ENCODE measurements at places on chromosomes 4 and X. TPM values are rescaled to one million over a fixed set of nuclear protein-coding genes. Genes with fewer than 3 reads are reported as not detected.
A peak's percentile ranks its signal among the peaks of the same experiment; 100 is the strongest.

- H3K4me1 ChIP-seq: no peaks in the 10 kb centered on the region
- no peak overlapping the region for H3K4me3 ChIP-seq
- no peaks in the 10 kb centered on the region for H3K27me3 ChIP-seq
Observed at GRCh38 chr4:184232202-184232601, 14.5 kb upstream of the ENPP6 start.

DNA sequence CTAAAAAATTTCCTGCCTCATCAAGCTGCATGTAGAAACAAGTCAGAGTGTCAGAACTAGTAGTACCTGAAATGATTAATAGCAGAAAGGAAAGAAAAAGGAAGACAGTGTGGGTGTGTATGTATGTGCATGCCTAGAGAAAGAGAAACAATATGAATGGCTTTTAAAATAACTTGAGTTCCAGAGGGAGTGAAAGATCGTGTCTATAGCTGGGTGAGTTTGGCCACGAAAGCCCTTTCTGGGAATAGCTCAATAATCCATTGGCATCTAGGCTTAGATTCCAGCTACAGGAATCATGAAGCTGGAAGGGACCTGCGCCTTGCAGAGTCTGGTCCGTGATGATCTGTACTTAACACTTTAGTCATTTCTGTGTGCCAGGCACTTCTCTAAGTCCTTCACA lies 195.6 kb downstream of the RAPGEF2 start:
- no peak for DNase-seq
- no peak overlapping the region for H3K4me3 ChIP-seq
- H3K27me3 ChIP-seq: no peaks in the 10 kb centered on the region
- peaks cover 23% of the 10 kb centered on the region for H3K4me1 ChIP-seq

Gene SMPX
- total RNA-seq: not detected

DNA sequence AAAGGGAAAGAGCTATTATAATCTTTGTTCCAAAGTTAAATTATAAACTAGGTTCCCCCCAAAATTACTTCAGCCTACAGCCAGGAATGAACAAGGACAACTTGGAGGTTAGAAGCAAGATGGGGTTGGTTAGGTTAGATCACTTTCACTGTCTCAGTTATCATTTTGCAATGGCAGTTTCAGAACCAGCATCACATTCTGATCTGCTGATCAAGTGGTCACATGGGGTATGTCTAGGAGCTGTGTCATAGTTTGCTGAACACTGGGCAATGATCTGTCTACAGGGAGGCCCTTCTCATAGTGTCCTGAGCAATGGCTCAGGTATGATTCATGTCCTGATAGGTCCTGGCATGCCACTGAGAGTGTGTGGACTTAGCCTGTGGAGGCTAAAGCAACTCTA lies 41.6 kb upstream of the XIAP start:
- H3K36me3 ChIP-seq: no peaks in the 10 kb centered on the region
- no peak overlapping the region for H3K27ac ChIP-seq
- DNase-seq: no peak

Gene PABPC4L
- 4.4 TPM for total RNA-seq

DNA sequence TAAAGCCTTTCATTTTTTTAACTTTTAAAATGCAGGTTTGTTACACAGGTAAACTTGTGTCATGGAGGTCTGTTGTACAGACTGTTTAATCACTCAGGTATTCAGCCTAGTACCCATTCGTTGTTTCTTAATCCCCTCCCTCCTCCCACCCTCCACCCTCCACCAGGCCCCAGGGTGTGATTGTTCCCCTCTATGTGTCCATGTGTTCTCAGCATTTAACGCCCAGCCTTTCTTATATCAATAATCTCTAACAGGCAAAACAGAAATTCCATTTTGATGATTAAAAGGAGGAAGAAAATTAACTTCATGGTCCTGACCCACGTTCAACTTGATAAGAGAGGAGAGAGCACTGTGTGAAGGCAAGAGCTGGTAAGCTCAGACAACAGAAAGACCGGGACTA lies 75.1 kb downstream of the TSPAN5 start:
- no peak for DNase-seq
- no peaks in the 10 kb centered on the region for H3K27me3 ChIP-seq
- H3K4me3 ChIP-seq: no peak overlapping the region

GRCh38 chr4:189592890-189593289 lies 347.8 kb upstream of the FRG1 start:
- H3K36me3 ChIP-seq: no peaks in the 10 kb centered on the region
- DNase-seq: no peak

- peak overlapping the region; percentile 49 for H3K4me3 ChIP-seq
- no peaks in the 10 kb centered on the region for H3K36me3 ChIP-seq
- DNase-seq: no peak
- no peak overlapping the region for H3K27ac ChIP-seq
- peaks cover 43% of the 10 kb centered on the region for H3K27me3 ChIP-seq
- H3K4me1 ChIP-seq: peaks cover 4% of the 10 kb centered on the region
Observed at GRCh38 chr4:80184825-80185756, 12.2 kb upstream of the PRDM8 start.

DNA sequence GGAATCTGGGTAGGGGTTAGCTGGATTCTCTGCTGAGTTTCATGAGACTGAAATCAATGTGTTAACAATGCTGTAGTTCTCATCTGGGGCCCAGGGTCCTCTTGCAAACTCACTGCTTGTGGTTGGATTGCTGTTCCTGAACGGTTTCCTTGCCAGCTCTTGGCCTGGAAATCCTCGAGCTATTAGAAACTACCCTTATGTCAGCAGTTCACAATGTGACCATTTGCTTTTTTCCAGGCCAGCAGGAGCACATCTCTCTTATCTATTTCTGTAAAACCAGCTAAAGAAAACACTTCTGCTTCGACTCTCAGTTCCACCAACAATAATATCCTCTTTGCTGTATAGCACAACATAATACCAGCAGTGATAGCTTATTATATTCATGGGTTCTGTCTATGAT lies 140.1 kb upstream of the TRAM1L1 start:
- DNase-seq: no peak
- no peaks in the 10 kb centered on the region for H3K36me3 ChIP-seq
- no peaks in the 10 kb centered on the region for H3K4me1 ChIP-seq
- H3K27me3 ChIP-seq: no peaks in the 10 kb centered on the region
- H3K27ac ChIP-seq: no peak overlapping the region

DNA sequence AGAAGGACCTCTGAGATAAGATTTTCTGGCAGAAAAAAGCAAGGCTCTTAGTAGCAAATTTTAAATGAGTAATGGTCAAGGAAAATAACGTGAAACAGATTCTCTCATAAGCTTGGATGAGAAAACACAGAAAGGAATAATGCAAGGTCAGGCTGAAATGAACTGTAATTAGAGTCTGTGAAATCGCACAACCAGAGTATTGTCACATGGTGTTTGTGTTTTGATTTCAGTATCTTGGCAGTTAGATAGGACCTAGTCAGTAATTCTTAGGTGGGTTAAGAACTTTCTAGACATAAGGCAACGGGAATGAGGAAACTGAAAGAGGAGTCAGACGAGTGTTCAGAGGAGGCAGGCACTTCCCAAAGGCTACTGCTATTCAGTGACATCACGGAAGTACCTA lies 34.6 kb downstream of the LIMCH1 start:
- H3K27me3 ChIP-seq: peaks cover 32% of the 10 kb centered on the region
- no peak overlapping the region for H3K27ac ChIP-seq
- H3K4me3 ChIP-seq: no peak overlapping the region
- H3K36me3 ChIP-seq: no peaks in the 10 kb centered on the region
- peaks cover 4% of the 10 kb centered on the region for H3K4me1 ChIP-seq
- no peak for DNase-seq

GRCh38 chr4:40986375-40986774 lies 228.0 kb downstream of the APBB2 start:
- H3K4me3 ChIP-seq: no peak overlapping the region
- no peaks in the 10 kb centered on the region for H3K4me1 ChIP-seq
- no peak for DNase-seq
- no peak overlapping the region for H3K27ac ChIP-seq
- no peaks in the 10 kb centered on the region for H3K27me3 ChIP-seq
- no peaks in the 10 kb centered on the region for H3K36me3 ChIP-seq

GRCh38 chrX:153631346-153631745 lies 15.7 kb upstream of the DUSP9 start:
- no peaks in the 10 kb centered on the region for H3K36me3 ChIP-seq
- H3K4me1 ChIP-seq: no peaks in the 10 kb centered on the region
- H3K27me3 ChIP-seq: no peaks in the 10 kb centered on the region
- no peak overlapping the region for H3K27ac ChIP-seq
- no peak for DNase-seq

GRCh38 chr4:169611157-169611556 lies 1.2 kb downstream of the NEK1 start:
- no peaks in the 10 kb centered on the region for H3K36me3 ChIP-seq
- no peaks in the 10 kb centered on the region for H3K27me3 ChIP-seq
- H3K27ac ChIP-seq: no peak overlapping the region
- peaks cover 8% of the 10 kb centered on the region for H3K4me1 ChIP-seq
- no peak for DNase-seq

GRCh38 chrX:40040686-40041461 lies 56.9 kb downstream of the BCOR start:
- no peak overlapping the region for H3K27ac ChIP-seq
- no peaks in the 10 kb centered on the region for H3K27me3 ChIP-seq
- H3K4me1 ChIP-seq: no peaks in the 10 kb centered on the region

Gene WWC2
- 86.5 TPM for total RNA-seq

- H3K27ac ChIP-seq: no peak overlapping the region
- no peaks in the 10 kb centered on the region for H3K4me1 ChIP-seq
- no peaks in the 10 kb centered on the region for H3K27me3 ChIP-seq
Observed at GRCh38 chrX:124393659-124394058, 47.3 kb downstream of the SH2D1A start.

- no peak overlapping the region for H3K27ac ChIP-seq
- DNase-seq: no peak
- H3K27me3 ChIP-seq: no peaks in the 10 kb centered on the region
- no peaks in the 10 kb centered on the region for H3K36me3 ChIP-seq
- H3K4me1 ChIP-seq: no peaks in the 10 kb centered on the region
Observed at GRCh38 chrX:12874581-12874980, 7.7 kb downstream of the TLR7 start.

DNA sequence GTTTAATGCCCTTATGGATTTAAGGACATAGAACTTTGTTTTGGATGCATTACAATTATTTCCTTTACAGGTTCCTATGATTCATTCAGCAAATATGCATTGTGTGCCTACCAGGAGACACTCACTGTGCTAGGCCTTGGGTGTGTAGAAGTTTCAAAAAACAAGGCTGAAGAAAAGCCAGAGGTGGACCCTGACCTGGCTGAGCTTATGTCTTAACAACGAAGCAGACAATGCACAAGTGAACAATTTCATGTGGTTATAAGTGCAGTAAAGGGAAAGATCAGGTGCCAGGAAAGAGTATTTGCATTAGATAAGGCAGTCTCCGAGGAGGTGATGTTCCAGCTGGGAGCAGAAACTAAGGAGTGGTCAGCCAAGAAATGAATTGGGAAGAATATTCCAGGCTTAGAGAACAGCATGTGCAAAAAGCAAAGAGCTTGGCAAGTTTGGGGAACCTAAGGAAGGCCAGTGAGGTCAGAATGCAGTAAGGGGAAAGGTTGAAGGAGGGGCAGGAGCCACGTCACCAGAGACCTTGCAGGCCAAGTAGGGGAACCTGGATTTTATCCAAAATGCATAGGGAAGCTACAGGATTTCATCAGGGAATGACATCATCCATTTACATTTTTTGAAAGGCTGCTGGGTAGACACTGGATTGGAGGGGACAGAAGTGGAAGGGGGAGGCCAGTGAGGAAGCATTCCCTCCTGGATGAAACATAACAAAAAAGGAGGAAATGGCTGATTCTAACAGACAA lies 193.6 kb downstream of the SOWAHB start:
- H3K36me3 ChIP-seq: no peaks in the 10 kb centered on the region
- peak; percentile 24 for DNase-seq
- peaks cover 12% of the 10 kb centered on the region for H3K4me1 ChIP-seq
- peak overlapping the region; percentile 30 for H3K27ac ChIP-seq

- H3K36me3 ChIP-seq: no peaks in the 10 kb centered on the region
- DNase-seq: no peak
- H3K4me3 ChIP-seq: no peak overlapping the region
- H3K27me3 ChIP-seq: no peaks in the 10 kb centered on the region
Observed at GRCh38 chrX:42770566-42770965, 7.4 kb downstream of the PPP1R2C start.

DNA sequence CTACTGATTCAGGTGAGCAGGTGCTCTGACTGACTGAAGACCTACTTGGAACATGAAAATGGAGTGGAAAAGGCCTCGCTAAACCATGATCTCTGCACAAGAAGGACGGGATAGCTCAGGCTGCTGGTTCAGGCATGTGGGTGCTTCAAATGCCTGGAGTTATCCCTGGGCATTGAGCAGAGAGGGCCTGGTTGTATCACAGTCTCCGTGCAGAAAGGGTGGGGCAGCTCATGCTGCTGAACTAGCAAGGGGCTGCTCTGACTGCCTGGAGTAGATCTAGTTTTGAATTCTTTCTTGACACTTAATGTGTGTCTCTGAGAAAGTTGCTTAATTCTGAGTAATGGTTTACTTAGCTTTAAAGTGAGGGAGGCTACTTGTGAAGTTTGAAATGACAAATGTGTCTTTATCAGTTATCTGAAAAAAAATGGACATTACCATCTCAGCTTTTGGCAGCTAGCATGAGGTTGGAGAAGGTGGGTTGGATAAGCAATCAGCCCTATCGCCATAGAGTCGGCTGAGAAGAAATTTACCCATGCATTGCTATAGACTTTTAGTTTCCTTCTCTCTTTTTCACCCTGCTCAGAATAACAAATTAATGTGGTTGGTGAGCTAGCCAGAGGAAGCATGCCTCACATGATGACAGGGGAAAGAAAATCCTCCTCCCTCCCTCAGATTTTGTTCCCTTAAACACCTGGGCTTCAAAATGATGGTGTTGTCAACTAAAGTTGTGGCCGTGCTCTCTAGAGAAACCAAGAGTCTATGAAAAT lies 832.4 kb downstream of the STIM2 start:
- no peak overlapping the region for H3K4me3 ChIP-seq
- H3K27ac ChIP-seq: no peak overlapping the region
- DNase-seq: no peak
- no peaks in the 10 kb centered on the region for H3K27me3 ChIP-seq
- H3K36me3 ChIP-seq: no peaks in the 10 kb centered on the region
- no peaks in the 10 kb centered on the region for H3K4me1 ChIP-seq

Gene GLRA3
- total RNA-seq: not detected

DNA sequence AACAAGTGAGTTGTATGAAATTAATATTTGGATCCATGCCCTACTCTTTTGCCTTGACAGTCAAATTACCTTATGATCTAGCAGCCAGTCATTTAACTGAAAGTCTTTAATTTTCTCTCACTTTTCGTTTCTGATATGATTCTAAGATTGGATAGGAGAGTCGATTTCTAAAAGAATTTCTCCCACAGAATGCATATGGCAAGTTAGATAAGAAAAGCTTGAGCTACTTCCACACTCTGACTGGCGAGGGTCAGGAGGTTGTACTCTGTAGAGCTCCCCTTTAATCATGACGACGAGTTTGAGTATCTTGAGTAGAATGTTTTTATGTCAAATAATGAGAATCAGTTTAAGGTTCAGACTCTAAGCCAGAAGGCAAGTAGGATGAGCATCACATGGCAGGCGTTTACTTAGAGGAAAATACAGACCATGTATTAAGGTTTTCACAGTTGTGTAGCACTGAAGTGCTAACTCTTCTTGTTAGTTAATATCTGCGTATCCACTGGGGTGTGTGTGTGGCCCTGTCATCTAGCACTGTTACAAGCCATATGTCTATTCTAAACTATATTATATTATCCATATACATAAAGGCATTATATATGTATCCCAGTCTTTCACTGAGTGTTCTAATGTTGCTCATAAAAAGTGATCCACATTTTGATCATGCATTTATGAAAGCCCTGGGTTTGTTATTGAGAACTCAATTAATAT lies 37.8 kb downstream of the LRP2BP start:
- H3K4me3 ChIP-seq: no peak overlapping the region
- no peak overlapping the region for H3K27ac ChIP-seq
- H3K36me3 ChIP-seq: no peaks in the 10 kb centered on the region
- no peaks in the 10 kb centered on the region for H3K4me1 ChIP-seq
- H3K27me3 ChIP-seq: no peaks in the 10 kb centered on the region

All from A673 (cell line).